ENCODE measurements at places on chromosomes 4 and X. TPM values are rescaled to one million over a fixed set of nuclear protein-coding genes. Genes with fewer than 3 reads are reported as not detected.

BGN gene
- 1.9 TPM for total RNA-seq

- no peak for DNase-seq
These were observed 300.1 kb upstream of the DDX53 start for GRCh38 chrX:22699581-22700091.

DNA sequence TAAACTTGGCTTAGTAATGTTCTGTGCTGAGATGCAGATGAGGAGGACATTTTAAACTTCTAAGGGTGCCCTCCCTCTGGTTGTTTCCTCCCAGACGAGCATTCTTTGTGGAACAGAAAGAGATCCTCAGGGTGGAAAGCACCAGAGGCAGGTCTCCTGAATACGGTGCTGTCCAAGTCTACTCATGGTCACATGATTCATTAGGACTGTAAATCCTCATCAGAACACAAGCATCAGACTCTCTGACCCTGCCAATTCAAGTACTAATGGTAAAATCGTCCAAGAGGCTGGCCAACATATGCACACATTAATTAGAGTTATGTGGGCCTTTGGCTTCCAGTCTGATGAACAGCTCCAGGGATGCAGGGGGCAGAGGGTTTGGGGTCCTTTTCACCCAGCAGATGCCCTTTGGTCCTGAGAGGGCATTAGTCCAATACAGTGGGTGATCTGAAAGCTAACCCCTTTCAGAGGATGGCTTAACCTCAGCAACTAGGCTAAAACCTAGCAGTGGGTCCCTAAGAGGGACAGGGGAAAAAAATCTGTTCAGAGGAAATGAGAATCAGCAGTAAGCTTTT, 18.2 kb downstream of the HAND2 start:
- no peak for DNase-seq

GRCh38 chr4:161829591-161829990, 334.2 kb downstream of the FSTL5 start:
- no peak for DNase-seq

DNA sequence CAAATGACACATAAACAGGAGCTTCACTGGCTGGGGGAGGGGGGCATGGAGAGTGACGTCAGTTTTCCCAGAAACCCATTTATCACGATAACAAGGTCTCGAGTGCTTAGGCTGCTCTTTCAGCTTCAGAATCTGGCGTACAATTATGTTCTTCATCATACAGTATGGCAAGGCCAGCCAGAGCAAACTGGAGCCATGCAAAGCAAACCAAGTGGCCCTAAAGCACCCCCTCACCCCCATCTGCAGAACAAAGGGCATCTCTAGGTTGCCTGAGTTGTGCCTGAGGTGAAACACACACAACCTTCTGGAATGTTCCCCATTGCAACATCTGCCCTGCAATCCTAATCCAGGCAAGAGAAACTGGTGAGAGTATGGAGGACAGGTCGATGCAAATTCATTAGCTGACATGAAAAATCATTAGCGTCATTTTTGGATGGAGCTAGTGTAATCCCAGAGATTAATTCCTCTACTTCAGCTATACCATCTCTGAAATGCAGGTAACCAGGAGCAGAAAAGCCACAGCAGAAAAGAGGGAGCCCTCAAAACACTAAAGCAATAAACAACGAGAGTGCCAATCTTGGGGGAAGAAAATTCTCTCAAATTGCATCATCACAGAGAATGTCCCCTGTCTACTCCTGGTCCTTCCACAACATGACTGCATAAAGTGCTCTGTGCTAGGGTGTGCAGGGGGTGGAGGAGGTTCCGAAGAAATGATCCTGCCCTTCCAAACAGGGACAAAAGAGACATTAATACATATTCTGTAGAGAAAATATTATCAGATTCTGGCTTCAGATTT, 1.8 kb downstream of the SEPTIN6 start:
- DNase-seq: no peak

DNA sequence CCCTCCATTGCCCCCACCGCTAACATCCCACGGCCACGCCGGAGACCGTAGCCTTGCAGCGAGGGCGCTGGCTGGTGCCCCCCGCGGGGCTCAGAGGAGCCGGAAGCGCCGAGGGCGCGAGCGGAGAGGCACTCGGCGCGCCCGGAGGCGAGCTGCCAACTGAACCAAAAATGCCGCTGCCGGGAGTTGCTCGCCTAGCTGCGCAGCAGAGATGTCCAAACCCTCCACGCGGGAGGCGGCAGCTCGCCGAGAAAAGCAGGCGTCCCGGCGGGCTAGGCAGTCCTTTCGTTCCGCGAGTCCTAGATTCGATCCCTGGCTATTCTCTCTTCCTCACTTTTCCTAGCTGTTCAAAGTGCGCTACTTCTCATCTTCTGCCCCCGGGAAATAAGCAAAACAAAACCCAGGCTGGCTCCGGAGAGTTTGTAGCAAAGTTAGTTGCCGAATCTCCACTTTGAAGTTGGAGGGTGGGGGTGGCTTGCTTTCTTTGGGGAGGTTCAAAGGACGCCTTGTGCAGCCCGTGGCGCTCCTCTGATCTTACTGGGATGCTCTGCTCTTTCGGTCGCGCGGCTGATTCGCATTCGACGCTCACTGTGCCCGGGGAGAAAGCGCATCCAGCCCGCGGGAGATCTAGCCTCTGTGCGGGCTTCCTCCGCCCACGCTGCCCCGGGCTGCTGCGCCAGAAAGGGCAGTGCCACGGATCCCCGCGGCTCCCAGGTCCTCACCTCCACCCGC, 723 bp downstream of the NKX6-1 start:
- peak; percentile 35 for DNase-seq

RNF175 gene
- 1.3 TPM for total RNA-seq

GLRB gene
- total RNA-seq: 2.5 TPM

DNA sequence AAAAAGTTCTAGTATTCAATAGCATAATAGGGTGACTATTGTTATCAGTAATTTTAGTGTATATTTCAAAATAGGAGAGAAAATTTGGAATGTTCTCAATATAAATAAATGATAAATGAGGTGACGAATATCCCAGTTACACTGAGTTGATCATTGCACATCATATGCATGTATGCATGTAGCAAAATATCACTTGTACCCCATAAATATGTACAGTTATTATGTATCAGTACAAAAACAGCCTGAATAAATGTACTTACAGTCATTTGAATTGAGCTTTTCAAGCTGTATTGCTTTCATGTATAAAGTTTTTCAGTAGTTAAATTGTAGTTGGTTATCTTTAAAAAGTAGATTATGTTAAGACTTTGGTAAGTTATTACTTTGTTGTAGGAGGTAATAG, 12.6 kb downstream of the CISD2 start:
- no peak for DNase-seq

DNA sequence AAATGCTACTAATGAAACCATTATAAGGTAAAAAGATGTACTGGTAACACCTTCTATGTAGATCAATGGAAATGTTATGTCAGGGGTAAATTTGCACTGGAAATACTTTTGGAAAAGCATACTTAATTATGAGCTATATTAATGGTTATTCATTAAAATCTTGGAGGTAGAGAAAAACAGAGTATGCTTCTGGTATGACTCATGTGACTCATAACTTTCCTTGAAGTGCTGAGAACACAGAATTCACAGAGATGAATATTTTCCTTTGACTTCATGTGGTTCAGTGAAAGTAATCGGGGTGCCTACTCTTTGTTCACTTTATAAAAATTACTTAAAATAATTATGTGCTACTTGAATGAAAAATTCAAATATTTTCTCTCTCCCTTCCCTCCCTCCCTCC, 254.2 kb downstream of the KCTD8 start:
- DNase-seq: no peak

HPGD gene
- total RNA-seq: 1.7 TPM

All from cardiac muscle cell (in vitro differentiated cells and primary cell).